CD4-positive, alpha-beta T cell (primary cell): ENCODE measurements at places on chromosomes 5 and 9.

DNA sequence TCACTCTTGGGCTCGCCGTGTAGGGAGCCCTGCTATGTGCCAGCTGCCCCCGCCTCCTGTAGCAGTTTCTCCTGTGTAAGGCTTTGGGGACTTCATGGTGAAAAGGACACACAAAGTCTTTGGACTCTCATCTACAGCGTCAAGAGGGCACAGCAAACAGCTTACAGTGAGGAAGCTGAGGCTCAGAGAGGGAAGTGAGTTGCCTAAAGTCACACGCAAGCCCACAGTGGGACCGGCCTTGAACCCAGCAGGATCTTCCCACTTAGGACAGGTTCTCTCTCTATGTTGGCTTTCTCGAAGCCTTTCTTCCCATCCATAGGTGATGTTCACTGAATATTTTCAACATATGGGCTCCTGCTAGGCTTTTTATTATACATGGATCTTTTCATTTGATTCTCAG, 9.8 kb upstream of the PRRX2 start:
- DNase-seq, result no peak

- no peak for DNase-seq
Measured at GRCh38 chr9:99359336-99359735, 137.3 kb downstream of the SEC61B start.

DNA sequence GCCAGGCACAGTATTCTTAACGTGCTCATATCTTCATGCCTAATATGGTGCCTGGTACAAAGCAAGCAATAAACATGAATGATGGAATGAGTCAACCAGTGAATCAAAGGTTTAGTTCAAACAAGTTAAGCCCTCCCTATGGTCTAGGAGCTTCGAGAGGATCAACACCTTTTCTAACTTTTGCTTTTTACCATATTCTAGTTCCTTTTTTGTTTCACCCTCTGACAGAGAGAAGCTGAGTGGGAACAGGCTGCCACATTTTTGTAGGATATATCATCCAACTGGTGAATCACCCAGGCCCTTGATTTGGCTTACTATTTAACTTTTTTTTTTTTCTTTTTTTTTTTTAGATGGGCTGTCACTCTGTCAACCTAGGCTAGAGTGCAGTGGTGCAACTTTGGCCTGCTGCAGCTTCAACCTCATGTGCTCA, 39.3 kb upstream of the TNC start:
- no peak for DNase-seq

DNA sequence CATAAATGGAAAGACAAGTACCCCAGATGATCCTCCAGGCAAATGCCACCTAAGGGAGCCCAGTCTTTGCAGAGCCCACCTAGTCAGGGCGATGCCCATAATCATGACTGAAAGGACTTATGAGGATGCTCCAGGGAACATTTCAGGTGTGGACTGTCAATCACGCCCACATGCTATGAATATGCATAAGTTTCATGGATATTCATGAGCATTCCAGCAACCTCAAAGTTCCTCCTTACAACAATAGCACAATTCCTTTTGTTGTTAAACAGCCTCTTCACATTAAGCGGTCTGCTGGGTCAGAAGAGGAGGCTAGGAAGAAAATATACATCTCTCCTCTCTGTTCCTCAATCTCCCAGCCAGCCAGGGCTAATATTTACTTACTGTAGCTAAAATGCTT, 161.6 kb downstream of the C5orf15 start:
- DNase-seq, result no peak

GRCh38 chr5:89117124-89117644, 234.2 kb upstream of the MEF2C start:
- no peak for DNase-seq

DNA sequence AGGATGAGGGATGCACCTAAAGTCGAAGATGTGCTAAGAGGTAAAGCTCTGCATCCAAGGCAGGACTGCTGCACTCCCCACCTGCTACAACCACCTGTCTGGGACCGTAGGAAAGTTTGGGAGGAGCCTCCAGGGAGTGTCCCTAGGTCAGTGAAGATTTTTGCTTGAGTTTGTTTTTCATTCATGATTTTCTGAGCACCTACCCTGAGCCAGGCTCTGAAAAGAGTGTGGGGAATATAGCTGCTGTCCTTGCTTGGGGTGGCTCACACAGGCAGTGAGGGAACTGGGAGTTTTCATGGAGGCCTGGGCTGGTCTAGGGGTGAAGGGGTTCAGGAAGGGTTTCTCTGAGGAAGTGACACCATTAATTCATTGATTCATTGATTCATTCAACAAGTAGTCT, 48.9 kb downstream of the SAR1B start:
- no peak for DNase-seq

- no peak for DNase-seq
Measured at GRCh38 chr5:63727583-63727982, 234.7 kb downstream of the HTR1A start.

DNA sequence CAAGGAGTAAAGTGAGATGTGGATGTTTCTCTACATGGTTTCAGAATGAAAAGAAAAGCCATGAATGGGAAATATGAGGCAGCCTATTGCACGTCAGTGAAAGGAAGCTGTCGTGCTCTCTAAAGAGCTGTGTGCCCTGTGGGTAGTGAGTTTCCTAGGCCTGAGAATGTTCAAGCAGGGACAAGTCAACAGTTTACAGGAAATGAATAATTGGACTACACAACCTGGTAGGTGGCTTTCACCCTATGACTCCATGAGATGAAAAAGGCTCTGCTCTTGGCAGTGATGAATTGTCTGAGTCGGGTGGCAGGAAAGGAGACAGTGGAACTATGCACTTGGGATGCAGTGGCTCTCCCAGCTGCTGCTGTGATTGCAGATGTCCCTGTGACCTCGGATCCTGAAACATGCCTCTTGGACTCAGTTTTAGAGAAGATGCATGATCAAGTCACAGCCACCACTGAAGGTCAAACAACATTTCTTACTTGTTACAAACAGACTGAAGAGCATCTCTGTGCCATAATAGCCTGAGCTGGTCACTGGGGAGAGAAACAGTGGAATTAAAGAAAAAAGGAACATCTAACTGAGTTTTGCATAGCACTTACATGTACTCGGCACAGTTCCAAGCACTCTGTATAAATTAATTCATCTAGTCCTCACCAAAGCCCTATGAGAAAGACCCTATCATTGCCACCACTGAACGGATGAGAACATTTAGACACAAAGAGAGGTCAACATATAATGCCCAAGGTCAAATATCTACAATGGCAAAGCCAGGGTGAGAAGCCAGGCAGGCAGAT, 293.7 kb downstream of the SPOCK1 start:
- no peak for DNase-seq
